ENCODE measurements at places on chromosomes 4 and X.
A peak's percentile ranks its signal among the peaks of the same experiment; 100 is the strongest.

DNA sequence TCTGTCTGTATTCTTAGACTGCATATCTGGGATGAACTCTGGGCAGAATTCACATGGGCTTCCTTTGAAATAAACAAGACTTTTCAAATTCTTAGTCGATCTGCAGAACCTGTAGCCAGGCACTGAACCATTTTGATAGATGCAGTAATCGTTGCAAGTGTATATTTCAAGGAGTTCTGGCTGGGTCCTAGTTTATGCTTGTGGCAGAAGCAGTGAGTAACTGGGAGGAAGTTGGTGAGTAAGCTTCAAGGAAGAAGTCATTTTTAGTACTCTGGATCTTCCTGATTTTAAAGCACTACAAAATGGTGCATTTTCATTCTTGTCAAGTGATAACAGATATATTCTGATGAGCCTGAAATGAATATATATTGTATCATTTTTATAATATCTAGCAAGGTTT is 9.5 kb downstream of the HPRT1 start:
- peak; percentile 23 for DNase-seq

DNA sequence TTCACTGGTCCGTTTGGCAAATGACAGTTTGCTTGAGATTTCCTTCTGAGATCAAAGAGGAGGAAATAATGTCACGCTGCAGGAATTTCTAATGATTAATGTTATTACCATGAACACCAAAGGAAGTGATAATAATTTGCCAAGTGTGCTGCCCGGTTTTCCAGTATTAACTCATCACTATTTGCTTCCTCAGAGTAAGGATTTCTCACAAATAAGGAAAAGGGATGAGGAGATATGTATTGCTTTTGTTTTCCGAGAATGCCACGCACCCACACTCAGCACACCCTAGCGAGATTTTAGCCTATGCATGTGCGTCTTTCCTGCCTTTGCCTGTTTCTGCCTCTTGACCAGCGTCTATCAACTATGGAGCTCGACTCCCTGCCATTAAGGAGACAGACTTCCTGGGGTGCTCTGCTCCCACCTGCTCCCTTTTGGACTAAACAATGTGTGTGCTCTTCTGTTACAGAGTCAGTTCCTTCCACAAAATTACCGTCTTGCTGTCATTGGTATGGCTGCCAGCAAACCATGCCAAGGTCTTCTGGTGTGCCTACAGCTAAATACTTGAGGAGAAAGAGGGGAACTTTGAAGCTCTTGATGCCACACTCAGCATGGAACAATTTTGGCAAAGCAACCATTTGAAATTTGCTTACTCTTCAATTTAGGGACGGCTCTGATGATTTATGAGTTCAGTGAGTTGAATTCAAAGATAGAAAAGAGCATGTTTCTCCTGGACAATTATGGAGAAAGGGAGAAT is 393.1 kb upstream of the ZFP42 start:
- DNase-seq, result no peak

GRCh38 chrX:31747411-31747810 is 675.6 kb upstream of the FTHL17 start:
- DNase-seq, result no peak

DNA sequence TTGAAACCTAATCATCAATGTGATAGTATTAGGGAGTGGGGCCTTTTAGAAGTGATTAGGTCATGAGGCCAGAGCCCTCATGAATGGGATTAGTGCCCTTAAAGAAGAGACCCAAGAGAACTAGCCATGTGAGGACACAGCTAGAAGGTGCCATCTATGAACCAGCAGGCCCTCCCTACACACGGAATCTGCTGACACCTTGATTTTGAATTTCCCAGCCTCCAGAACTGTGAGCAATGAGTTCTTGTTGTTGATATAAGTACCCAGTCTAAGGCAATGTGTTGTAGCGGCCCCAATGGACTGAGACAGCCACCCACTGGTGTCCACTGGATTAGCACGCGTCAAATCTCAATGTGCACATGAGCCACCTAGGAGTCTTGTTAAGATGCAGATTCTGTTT is 8.4 kb upstream of the ADGRG2 start:
- DNase-seq, result no peak

- peak; percentile 86 for DNase-seq
These were observed 31.1 kb downstream of the F11 start for GRCh38 chr4:186297013-186297645.

- DNase-seq, result no peak
These were observed 11.7 kb upstream of the MAEA start for GRCh38 chr4:1277667-1278665.

DNA sequence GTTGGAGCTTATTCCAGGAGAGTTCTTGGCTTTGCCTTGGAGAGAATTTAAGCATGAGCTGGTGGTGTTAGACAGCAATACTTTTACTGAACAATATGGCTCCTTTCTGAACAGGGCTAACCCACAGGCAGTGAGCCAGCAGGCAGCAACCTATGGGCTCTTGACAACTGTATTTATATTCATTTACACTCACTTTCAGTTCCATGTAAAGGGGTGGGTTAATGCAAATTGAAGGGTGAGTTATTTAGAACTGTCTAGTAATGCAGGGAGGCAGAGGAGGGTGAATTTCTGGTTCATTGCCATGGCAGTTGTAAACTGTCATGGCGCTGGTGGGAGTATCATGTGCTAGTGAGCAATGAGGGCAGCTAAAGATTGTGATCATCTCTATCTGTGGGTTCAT is 15.7 kb downstream of the FOXR2 start:
- no peak for DNase-seq

DNA sequence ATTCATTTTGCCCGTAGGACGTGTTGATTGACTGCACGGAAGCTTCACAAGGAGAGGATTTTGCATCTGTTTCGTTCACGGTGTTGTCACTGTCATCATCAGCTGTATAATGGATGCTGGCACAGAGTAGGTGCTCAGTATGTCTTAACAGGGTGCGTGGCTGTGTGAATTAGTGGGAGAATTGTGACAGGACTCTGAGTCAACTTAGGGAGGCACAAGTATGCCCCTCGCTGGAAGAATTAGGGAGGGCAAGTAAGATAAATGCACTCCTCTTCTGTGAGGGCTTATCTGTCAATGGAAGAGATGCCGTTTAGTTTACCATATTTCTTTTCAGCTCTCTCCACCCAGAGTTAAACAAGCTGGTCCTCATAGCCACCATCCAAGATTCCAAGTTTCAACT is 107.2 kb downstream of the TRIML1 start:
- no peak for DNase-seq

- peak; percentile 64 for DNase-seq
These were observed 107.2 kb upstream of the LIMCH1 start for GRCh38 chr4:41430792-41431191.

- no peak for DNase-seq
These were observed 357.8 kb downstream of the TMA16 start for GRCh38 chr4:163852246-163852645.

DNA sequence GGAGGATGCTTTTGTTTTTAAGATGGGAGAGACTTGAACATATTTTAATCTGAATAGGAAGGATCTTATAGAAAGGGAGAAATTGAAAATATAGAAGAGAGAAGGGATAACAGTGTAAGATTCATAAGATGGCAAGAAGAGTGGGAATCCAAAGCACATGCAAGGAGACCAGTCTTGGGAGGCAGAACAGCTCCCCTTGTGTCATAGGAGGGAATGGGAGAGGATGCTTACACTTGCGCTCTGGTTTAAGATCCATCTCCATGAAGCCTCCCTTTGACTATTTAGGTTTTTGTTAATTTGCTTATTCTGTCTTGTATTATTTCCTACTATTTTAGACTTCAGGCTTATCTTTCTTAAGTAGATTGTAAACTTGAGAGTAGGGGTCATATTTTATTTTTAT is 42.7 kb downstream of the KIF4A start:
- DNase-seq, result no peak
